ENCODE measurements at places on chromosomes 13 and 19.

GRCh38 chr13:48769107-48769704 lies 115.5 kb downstream of the CYSLTR2 start:
- DNase-seq: peak; percentile 79

- DNase-seq: no peak
These were observed 29.0 kb downstream of the DZIP1 start for GRCh38 chr13:95615539-95615938.

DNA sequence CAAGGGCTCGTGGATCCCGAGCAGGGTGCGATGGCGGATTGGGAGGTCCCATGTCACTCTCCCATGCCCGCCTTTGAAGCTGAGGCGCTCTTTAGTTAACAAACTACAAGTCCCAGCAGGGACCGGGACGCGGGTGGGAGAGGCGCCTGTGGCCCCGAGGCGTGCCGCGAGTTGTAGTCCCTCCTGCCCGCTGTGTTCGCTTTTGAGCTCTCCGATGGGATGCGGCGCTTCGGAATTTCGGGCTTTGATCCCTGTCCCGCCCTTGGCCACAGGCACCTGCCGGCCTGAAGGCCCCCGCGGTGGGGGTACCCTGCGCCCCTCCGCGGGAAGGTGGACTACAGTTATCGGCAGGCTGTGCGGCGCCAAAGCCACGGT lies 11.0 kb downstream of the CYTH2 start:
- DNase-seq: peak; percentile 57

GRCh38 chr19:16369664-16370576 lies 45.3 kb downstream of the KLF2 start:
- peak; percentile 47 for DNase-seq

DNA sequence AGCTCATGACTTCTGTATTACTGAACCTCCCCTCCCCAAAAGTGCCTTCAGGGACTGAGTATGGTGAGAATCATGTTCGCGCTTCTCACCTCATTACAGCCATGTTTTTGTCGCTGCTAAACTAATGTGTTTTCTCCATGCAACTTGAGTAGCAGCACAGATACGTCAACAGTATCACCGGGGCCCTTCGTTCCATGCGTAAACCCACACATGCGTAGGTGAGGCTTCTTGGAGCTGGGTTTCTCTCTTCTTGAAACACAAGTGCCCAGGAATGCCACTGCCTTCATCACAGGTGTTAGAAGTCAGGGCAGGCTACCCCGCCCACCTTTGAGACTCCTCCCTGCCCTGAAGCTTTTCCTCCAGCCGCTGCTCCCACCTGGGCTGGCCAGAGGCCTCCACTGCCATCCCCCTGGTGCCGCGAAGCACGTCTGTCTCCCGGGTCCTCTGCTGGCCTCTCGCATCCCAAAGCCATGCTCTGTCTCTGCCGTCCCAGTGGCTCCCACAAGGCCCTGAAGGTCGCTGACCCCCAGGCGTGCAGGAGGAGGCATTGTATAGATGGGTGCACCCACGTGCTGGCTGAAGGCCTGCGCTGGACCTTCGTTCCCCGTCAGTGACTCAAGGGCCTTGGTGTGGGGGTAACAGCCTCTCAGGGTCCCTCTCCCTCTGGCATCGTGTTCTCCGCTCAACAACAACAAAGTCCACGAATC lies 135.3 kb upstream of the MCF2L start:
- DNase-seq: no peak

DNA sequence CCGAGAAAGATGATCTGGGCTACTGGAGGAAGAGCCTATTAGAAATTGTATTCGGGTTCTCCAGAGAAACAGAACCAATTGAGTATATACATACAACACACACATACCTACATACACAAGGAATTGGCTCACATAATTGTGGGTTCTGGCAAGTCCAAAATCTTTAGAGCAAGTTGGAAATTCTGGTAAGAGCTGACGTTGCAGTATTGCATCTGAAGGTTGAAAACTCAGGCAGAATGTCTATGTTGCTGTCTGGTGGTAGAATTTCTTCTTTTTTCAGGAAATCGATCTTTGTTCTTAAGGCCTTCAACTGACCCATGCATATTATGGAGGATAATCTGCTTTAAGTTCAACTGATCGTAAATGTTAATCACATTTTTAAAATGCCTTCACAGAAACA lies 15.5 kb upstream of the OLFM4 start:
- DNase-seq: no peak

- no peak for DNase-seq
These were observed 49.3 kb upstream of the GPR183 start for GRCh38 chr13:99356262-99357091.

- DNase-seq: no peak
These were observed 88.2 kb upstream of the MBNL2 start for GRCh38 chr13:97133955-97134354.

- DNase-seq: no peak
These were observed 165.9 kb downstream of the STK24 start for GRCh38 chr13:98411013-98411412.

DNA sequence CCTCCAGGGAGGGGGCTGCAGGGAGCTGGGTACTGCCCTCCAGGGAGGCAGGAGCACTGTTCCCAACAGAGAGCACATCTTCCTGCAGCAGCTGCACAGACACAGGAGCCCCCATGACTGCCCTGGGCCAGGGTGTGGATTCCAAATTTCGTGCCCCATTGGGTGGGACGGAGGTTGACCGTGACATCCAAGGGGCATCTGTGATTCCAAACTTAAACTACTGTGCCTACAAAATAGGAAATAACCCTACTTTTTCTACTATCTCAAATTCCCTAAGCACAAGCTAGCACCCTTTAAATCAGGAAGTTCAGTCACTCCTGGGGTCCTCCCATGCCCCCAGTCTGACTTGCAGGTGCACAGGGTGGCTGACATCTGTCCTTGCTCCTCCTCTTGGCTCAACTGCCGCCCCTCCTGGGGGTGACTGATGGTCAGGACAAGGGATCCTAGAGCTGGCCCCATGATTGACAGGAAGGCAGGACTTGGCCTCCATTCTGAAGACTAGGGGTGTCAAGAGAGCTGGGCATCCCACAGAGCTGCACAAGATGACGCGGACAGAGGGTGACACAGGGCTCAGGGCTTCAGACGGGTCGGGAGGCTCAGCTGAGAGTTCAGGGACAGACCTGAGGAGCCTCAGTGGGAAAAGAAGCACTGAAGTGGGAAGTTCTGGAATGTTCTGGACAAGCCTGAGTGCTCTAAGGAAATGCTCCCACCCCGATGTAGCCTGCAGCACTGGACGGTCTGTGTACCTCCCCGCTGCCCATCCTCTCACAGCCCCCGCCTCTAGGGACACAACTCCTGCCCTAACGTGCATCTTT lies 7.8 kb upstream of the CEACAM5 start:
- no peak for DNase-seq

- no peak for DNase-seq
These were observed 190.6 kb upstream of the NBEA start for GRCh38 chr13:34751492-34751891.

DNA sequence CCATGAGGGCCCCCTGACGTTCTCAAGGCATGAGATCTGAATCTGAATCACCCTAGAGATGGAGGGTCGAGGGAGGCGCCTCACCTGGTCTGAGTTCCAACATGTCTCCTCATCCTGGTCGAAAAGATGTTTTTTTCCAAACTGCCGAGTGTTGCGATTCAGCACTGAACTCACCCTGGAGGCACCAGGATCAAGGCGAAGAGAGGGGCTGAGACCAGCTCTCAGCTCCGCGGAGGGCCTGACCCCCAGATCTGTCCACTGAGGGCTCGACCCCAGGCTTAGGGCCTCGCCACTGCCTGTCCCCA lies 555 bp downstream of the NR2C2AP start:
- no peak for DNase-seq

- no peak for DNase-seq
These were observed 21.0 kb upstream of the SPRY2 start for GRCh38 chr13:80361883-80362327.

- no peak for DNase-seq
These were observed 563 bp upstream of the TOMM40 start for GRCh38 chr19:44890366-44891015.

- DNase-seq: no peak
These were observed 349.0 kb downstream of the LMO7 start for GRCh38 chr13:75985132-75985531.

GRCh38 chr13:106172176-106172905 lies 363.1 kb downstream of the EFNB2 start:
- no peak for DNase-seq

- no peak for DNase-seq
These were observed 673.7 kb upstream of the MIR17HG start for GRCh38 chr13:90673746-90674145.

DNA sequence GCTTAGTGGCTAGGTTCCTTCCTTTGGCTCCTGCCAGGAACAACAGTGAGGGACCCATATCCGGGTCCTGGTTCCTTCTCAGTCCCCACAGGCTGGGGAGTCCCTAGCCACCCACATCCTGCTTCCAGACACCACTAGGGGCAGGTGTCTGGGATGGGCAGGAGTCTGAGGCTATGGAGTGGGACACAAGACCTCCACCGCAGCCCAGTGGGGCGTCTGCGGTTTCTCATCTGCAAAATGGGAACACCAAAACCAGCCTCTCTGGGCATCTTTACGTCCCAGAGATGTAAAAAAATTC lies 879 bp upstream of the FCGBP start:
- no peak for DNase-seq

GRCh38 chr19:51822325-51822724 lies 27.4 kb downstream of the FPR3 start:
- DNase-seq: no peak

DNA sequence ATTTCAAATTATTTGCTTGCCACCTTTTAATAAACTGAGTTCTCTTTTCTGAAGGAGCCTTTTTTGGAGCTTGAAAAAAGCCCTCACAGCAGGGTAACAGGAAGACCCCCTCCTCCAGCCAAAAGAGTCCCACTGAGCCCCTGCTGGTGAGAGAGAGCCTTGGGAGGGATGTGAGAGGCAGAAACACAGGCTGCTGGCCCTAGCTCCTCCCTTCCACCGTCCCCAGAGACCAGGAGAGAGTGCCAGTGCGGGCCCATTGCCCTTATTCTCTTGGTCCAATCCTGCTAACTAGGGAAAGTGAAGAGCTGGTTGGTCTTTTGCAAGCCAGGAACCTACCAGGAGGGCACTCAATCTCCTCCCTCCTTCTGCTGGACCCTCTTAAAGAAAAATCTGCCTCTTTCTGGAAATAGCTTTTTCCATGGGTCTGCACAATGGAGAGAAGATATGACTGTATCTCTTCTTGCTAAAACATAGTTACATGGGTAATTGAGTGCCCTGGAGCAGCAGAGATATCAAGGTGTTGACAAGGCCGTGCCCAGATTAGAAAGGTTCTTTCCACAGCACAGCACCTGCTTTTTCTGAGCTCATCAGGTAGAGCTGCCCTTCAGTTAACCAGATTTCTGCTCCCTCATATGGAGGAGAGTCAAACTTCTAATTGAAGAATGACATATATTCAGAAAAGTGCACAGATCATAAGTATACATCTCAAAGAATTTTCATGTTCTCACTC lies 113.9 kb downstream of the LRCH1 start:
- DNase-seq: no peak

DNA sequence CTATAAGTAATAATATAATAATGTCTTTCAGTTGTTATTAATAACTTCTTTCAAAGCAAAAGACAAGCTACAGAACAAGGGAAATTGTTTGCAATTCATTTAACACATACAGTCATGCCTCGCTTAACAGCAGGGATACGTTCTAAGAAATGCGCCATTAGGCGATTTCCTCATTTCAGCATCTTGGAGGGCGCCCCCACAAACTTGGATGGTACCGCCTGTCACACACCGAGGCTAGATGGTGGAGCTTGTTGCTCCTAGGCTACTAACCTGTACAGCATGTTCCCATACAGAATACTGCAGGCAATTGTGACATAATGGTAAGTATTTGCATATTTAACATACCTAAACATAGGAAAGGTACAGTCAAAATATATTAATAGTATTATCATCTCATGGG lies 8.2 kb upstream of the ANKRD10 start:
- DNase-seq: no peak

- DNase-seq: no peak
These were observed 4.3 kb downstream of the NACC1 start for GRCh38 chr19:13122275-13122878.

GRCh38 chr13:84542348-84542747 lies 660.1 kb upstream of the SLITRK1 start:
- no peak for DNase-seq

- no peak for DNase-seq
These were observed 13.3 kb downstream of the ZNF71 start for GRCh38 chr19:56608274-56608964.

GRCh38 chr13:110273254-110273653 lies 33.7 kb downstream of the COL4A1 start:
- DNase-seq: no peak

DNA sequence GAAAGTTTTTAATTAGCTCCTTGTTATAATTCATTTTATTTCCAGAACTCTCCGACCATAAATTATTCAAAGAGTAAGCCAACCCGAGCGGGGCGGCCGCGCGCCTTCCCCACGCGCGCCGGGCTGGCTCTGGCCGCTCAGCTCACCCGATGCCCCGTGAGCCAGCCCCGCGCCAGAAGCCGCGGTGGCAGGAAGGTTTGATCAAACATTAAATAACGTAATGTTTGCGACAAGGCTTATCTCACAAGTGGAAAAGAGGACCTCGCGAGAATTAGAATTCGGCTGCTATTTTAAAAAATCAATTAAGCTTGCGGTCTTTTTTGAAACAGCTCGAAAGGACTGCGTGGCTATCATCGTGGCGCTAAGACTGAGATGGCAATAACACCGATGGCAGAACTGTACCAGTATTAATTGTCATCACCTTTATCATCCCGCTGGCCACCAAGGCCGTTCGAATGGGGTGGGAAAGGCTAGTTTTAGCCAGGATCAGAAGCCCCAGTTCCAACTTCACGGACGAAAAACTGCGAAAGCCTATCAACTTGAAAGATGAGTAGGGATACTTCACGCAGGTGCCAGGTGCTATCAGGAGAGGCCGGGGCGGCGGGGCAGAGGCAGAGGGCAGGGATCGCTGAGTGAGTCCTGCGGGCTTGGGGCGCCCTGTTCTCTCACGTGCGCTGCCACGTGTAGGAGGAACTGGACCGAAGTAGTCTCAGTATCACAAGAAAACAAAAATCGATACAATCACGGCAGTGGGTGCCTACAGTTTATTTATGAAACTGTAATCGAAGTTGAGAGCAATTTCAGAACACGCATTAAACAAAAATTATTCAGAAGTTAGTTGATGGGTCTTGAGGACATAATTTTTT lies 6.4 kb downstream of the POU4F1 start:
- no peak for DNase-seq

- no peak for DNase-seq
These were observed 671 bp upstream of the SLC46A3 start for GRCh38 chr13:28719227-28720055.

- DNase-seq: no peak
These were observed 167.7 kb downstream of the MZT1 start for GRCh38 chr13:72559716-72560115.

GRCh38 chr13:99007414-99007986 lies 29.6 kb upstream of the DOCK9 start:
- no peak for DNase-seq

- no peak for DNase-seq
These were observed 166.7 kb downstream of the USP12 start for GRCh38 chr13:27004866-27005265.
